ENCODE measurements at places on chromosomes 13 and 19.

DNA sequence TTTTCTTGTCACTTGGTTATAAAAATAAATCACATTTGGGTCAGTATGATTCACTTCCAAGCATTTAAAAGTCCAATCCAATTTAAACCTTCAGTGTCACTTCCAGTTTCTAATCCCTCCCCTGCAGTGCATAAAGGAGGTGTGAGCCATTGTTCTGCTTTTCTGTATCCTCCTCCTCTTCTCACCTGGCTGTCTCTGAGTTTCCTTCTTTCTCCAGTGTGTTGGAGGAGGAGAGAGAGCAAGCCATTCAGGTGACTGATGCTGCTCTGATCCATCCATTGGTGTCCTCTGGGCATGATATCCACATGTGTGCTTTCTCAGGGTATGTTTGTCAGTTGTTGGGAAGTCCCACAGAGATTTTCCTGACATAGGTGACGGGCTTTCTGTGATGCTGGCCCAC lies 1.2 kb downstream of the NUDT15 start:
- peak; percentile 16 for DNase-seq

DNA sequence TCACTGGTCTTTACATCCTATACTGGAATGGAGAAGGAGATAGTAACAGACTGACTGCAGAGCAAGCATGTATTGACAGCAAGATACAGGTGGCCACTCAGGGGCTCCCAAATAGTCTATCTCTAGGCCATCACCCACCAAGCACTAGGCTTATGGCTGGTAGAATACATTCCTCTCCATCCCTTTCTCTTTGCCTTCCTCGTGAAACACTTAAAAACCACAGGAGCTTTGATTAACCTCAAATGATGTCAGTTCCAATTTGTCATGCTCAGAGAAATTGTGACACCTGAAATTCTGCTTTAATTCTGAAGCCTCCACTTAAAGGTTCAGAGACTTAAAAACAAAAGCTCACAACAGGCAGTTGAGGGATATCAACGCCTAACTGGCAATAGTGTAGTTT lies 17.2 kb downstream of the ENOX1 start:
- DNase-seq = no peak

DNA sequence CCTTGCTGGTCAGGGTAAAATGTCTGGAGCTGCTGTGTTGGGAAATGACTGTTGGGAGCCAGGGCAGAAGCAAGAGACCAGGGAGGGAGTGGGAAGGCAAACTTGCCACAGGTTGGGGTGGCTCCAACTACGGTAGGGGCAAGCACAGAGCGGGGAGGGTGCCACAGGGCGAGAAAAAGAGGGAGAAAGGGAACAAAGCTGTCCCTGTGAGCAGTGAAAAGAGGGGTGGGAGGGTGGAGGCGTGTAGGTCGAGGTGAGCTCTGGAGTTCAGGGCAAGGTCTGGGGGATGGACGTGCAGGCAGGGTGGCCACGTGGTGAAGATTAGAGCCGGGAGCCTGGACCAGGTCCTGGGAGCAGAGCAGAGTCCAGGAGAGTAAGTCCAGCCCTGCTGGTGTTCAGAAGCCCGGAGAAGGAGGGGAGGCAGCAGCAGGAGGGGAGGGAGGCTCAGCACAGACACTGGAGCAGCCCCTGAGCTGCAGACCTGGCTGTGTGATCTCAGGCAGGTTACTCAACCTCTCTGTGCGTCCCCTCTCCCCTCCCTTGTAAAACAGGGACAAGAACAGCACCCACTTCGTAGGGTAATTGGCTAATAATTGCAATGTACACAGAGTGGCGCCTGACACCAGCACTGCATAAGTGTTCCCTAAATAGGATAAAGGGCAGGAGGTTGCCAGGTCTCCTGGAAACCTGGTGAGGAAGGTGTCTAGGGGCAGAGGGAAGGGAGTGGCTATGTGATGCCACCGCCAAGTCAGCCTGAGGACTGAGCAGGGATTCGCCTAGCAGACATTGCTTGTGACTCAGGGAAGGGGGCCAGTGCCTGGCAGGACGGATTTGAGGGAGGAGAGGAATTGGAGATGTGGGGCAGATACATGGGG lies 3.2 kb upstream of the POLR2E start:
- no peak for DNase-seq

DNA sequence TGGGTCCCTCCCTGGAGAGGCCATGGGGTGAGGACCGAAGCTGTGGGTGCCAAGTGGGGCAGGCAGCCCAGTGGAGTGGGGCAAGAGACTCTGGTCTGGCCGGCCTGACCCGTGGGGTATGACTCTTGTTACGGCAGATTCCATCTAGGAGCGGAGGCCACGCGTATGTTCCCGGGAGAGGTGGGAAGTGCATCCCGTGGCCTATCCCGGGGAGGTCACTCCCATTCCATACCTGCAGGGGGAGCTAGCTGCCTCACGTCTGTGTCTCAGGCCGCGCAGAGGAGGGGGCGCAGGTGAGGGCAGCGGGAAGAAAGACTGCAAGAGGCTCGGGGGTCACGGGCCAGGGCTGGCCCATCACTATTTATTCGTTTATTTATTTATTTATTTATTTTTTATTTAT lies 4.9 kb downstream of the CSNK1G2 start:
- peak; percentile 43 for DNase-seq

DNA sequence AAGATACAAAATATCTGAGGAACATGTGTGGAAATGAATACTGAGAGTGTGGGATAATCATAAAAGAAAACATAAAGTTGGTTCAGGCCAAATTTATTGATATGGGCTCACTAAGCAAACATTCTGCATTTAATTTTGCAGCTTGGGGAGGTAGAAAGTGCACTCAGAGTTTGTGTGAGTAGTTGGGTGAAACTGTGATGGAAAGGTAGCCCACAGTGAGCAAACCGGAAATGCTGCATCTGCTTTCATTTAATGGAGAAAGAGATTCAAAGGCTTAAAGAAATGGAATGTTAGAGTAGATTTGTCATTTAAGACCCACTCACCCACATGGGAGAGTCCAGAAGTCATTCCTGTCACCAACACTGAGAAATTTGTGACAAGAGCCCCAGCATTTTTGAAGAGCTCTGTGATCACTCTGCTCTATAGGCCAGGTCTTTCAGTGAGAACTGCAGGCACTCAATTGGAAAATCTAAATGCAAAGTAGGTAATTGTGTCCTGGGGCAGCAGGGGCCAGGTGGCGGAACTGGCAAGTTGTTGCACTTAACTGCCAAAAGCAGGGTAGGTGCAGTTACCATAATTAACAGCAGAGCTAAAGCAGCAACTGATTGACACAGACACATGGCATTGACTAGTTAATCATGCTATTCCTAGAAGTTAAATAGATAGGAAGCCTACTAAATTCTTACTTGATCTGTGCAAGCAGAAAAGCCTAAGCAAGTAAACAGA lies 1228.3 kb upstream of the PCDH20 start:
- no peak for DNase-seq

GRCh38 chr19:28549680-28550277 lies 663.2 kb downstream of the UQCRFS1 start:
- no peak for DNase-seq

DNA sequence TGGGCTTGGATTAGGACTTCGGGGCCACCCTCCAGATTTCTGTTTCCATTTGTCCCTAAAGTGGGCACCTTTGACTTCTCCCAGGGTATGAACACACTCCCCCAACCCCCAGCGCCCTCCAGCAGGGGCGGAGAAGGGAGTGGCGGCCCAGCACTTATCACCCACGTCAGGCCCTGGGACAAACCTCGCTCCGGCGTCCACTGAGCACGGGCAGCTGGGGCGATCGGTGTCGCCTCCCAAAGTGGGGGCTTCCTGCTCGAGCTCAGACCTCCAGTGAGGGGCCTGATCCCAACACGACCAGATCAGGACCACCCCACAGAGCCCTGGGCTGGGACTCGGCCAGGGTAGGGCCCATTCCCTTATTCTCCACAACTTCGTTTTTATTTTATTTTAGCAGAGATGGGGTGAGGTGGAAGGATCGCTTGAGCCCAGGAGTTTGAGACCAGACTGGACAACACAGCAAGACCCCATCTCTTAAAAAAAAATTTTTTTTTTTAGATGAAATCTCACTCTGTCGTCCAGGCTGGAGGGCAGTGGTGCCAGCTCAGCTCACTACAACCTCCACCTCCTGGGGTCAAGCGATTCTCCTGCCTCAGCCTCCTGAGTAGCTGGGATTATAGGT lies 3.7 kb upstream of the TCF3 start:
- DNase-seq = no peak

- DNase-seq = peak; percentile 48
Measured at GRCh38 chr19:38952395-38953165, 21.8 kb downstream of the MRPS12 start.

- DNase-seq = no peak
Measured at GRCh38 chr19:44603201-44603945, 10.0 kb upstream of the IGSF23 start.

DNA sequence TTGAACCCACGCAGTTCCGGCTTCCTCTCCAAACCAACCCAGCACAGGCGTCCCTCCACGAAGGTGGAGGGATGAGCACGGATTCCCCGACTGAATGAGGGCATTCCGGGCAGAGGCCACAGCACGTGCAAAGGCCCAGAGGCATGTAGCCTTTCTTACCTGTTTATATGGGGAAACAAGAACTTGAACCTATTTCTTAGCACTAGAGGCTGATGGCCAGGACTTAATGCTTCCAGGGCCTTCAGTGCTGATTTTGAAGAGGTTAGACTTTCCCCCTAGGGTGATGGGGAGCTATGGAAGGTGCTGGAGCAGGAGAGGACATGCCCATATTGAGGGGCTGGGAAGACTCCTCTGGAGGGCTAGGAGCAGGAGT lies 2.0 kb downstream of the MAST3 start:
- DNase-seq = no peak

DNA sequence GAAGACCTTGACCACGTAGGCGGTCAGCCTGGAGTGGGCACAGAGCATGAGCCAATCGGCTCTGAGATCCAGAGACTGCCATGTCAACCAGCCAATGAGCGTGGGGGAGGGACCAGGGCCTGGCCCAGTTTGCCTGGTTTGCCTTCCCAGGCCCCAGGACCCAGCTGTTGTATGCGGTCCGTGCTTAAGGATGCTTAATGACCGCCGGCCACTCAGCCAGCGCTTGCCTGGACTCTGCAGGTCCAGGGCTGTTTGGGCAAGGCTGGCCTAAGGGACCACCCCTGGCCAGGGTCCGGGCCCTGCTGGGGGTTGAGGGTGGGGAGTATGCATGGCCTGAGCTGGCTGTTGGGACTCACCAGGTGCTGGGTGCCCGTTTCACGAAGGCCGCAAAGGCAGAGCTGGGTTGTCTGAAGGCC lies 23.1 kb upstream of the TNFSF14 start:
- DNase-seq = no peak

DNA sequence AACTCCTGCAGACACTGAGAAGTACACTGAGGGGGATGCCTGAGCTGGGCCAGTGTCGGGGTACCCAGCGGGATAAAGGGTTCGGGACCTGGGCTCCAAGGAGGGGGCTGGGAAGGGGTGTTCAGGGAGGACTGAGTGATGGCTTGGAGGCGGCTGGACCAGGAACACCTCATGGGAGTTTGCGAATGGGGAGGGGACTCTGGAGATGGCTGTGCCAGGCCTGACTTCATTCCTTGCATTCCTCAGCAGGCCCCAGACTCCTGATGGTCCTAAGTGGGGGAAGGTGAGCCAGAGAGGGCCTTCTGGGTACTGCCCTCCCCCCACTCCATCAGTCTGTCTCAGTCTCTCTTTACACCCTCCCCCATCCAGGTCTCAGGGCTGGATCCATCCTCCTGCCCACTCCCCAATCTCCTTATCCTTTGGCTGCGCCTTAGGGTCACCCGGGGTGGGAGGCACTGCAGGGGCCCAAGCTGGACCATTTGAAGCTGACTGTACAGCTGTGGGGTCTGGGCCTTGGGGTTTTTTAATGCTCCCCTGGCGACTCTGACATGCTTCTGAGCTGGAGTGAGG lies 13.8 kb downstream of the PAK4 start:
- DNase-seq = no peak

GRCh38 chr13:34419025-34419424 lies 523.0 kb upstream of the NBEA start:
- no peak for DNase-seq

DNA sequence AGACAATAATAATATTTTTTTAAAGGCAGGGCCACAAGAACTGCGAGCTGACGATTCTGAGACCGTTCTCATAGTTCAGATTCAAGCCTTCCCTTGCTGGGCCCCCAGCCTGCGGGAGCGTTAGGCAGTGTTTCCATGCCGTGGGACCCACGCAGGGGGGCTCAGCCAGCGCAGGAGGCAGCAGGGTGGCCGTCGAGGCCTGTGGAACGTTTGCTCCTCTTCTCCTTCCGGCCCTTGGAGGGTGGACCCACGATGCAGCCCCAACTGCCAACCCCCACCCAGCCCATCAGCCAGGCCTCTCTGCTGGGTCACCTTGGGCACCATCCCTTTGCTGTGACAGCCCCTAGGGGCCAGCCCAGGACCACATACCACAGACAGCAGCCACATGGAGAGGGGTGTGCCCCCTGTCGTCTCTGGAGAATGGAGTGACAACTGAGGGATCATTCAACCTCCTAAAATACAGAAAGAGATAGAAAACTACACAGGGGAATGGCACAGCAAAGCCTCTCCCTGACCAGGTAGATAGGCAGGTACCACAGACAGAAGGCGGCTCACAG lies 46.8 kb downstream of the PDCD5 start:
- DNase-seq = no peak

GRCh38 chr19:49856574-49857021 lies 5.6 kb downstream of the PTOV1 start:
- DNase-seq = no peak

DNA sequence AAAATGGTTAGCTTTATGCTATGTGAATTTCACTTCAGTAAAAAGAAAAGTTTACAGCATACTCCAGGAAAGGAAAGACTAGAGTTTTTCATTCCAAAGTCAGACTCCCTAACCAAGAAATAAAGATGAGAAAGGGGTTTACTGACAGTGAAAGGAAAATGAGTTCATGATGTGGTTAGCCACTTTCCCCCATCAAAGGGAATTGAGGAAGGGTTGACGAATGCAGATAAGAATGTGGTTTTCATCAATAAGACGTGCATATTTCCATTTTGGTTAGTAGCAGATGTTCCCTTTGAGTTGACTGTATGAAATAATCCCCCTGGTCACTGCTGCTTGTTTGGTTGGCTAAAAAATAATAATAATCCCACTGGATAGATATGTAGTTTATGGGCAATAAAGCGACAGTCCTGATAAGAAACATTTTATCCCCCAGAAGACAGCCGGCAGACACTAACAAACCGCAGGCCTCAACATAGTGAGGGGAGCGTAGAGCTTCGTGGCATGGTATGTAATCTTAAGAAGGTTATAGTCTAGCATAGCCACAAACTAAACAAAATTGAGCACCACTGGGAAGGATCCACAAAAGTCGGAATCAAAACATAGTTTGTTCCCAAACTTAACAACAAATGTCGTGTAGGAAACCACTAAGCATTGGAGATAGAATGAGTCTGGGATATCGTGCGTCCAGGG lies 114.8 kb downstream of the COL4A2 start:
- no peak for DNase-seq

GRCh38 chr13:109790942-109791605 lies 4.7 kb upstream of the IRS2 start:
- DNase-seq = peak; percentile 52

- peak; percentile 15 for DNase-seq
Measured at GRCh38 chr13:44573790-44574465, 2.2 kb downstream of the TSC22D1 start.

- peak; percentile 23 for DNase-seq
Measured at GRCh38 chr13:21137696-21138095, 38.7 kb downstream of the SKA3 start.

Measured in suppressor macrophage treated with lipopolysaccharide for 4 hours (primary cell).